ENCODE measurements at places on chromosomes 16 and 17.

GRCh38 chr17:35923609-35924114 is 6.9 kb downstream of the RDM1 start:
- no peak for DNase-seq

- no peak for DNase-seq
Measured at GRCh38 chr16:17511340-17511739, 40.6 kb upstream of the XYLT1 start.

- no peak for DNase-seq
Measured at GRCh38 chr16:389352-389751, 7.6 kb upstream of the PGAP6 start.

DNA sequence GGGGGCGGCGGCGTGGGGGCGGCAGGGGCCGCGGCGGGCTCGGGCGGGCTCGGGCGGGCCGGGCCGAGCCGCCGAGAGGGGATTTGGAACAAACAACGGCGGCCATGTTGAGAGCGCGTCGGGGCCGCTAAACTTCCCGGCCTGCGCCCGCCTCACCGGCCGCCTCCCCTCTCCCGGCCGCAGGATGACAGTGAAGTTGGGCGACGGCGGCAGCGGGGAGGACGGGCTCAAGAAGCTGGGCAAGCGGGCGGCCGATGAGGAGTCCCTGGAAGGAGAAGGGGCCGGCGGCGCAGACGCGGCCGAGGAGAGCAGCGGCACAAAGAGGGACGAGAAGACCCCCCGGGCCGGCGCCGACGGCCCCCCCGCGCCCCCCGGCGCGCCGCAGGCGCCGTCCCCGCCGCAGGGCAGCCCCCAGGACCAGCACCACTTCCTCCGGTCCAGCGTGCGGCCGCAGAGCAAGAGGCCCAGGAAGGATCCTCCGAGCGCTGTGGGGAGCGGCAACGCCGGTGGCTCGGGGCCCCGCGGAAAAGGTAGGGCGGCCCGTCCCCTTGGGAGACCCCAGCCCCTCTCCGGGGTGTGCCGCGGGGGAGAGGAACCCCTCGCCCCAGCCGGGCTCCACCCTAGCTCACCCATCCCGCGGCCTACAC is 2.4 kb downstream of the CRAMP1 start:
- DNase-seq, result peak; percentile 12

DNA sequence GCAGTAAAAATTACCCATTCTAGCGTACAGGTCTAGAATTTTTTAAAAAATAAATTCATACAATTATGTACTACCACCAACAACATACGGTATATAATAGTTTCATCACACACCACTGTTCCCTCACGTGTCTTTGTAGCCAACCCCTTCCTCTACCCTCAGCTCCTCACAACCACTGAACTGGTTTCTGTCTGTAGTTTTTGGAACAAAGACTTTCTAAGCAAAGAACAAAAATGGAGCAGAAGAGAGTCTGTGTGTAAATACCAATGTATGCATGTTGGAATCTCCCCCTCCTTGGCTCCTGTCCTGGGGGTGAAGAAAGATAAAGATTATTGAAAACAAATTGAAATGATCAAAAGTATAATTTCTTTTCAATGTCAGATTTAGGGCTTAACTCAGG is 31.9 kb upstream of the CCR7 start:
- DNase-seq, result no peak

DNA sequence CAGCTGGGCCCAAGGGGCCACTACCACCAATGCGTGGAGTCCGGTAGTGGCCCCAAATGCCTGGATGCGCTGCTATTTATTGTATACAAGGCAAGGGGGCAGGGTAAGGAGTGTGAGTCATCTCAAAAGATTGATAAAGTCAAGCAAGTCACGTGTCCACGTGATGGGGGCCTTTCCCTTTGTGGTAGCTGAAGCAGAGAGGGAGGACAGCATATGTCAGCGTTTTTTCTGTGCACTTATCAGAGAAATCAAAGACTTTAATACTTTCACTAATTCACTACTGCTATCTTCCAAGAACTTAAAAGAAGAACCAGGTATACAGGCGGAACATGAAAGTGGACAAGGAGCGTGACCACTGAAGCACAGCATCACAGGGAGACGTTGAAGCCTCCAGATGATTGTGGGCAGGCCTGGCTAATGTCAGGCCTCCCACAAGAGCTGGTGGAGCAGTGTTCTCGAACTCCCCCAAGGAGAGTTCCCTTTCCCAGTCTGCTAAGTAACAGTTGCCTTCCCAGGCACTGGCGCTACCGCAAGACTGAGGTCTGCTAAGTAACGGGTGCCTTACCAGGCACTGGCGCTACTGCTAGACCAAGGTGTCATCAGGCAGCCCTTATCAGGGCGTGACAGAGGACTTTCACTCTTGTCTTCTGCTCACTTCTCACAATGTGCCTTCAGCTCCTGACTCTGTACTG is 10.8 kb upstream of the ASB16 start:
- peak; percentile 38 for DNase-seq

DNA sequence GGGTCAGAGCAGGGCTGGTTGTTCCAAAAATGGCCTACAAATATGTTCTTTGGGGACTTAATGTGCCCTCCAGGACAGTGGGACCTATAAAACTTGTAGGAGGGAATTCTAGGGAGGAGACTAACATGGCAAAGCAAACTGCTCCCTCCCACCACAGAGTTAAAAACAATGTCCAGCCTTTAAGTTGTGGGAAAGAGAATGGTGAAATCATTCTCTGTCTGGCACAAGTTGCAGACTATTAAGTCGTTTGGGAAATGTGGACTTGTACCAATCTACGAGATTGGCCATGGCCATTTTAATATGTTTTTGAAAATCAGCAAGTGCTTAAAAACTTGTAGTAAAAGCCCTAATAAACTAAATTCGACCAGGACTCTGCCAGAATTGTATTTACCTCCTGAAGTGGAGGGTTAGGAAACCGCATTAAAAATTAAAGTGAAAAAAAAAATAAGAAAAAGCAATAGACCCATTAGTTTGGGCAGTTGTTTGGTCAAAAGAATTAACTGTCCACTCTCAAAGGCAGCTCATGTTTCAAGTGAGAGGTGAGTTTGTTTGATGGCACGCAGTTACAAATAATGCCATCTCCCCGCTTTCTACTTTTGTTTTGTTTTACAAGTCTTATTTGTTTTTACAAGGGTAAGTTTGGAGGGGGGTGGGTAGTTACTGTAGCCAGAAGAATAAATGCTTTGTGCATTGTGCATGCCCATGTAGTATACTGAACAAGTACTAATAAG is 32.4 kb downstream of the ANKFN1 start:
- DNase-seq, result no peak

DNA sequence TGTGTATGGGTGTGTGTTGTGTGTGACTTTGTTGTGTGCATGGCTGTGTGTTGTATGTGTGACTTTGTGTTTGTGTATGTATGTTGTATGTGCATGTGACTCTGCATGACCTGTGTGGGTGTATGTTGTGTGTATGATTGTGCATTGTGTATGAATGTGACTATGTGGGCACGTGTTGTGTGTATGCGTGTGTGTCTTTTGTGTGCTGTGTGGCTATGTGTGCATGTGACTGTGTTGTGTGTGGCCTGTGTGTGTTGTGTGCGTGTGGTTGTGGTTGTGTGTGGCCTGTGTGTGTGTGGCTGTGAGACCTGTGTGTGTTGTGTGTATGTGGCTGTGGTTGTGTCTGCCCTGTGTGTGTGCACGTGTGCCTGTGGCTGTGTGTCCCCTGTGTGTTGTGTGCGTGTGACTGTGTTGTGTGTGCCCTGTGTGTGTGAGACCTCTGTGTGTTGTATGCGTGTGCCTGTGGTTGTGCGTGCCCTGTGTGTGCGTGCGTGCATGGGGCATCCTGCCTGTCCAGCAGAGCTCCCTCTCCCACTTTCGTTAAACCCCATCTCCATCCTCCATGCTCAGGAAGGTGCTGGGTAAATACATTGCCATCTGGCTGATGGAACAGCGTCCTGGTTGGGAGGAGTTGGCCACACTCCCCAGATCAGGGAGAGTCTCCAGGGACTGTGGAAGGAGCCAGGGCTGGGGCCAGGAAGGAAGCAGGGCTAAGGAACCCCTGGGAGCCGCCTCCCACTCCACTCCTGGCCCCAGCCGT is 90.1 kb upstream of the GSE1 start:
- DNase-seq, result no peak

- DNase-seq, result no peak
Measured at GRCh38 chr16:75226550-75227360, 8.0 kb downstream of the CTRB1 start.

DNA sequence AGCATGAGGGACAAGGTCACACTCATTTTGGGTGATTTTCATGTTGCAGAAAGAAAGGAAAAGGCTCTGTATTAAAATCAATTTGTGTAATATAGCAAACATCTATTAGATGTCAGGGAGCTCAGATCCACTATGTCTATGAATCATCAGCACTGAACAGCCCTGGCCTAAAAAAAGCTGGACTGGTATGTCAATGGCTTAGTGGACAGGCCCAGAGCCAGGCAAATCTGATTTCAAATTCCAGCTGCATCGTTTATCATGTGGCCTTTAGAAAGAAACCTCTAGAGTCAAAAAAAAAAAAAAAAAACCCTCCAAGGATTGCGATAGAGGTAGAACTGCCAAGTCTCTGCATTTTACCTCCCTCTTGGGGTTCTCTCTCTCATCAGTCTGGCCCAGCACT is 5.4 kb downstream of the GAS7 start:
- no peak for DNase-seq

DNA sequence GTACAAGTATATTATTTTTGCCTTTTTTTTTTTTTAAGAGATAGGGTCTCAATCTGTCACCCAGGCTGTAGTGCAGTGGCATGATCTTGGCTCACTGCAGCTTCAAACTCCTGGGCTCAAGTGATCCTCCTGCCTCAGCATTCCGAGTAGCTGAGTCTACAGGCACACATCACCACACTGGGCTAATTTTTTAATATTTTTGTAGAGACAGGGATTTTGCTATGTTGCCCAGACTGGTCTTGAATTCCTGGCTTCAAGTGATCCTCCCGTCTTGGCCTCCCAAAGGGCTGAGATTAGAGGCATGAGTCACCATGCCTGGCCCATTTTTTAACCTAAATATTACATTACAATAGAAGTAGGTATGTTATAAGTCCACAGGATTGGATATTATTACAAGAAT is 3.2 kb downstream of the TERB1 start:
- no peak for DNase-seq

DNA sequence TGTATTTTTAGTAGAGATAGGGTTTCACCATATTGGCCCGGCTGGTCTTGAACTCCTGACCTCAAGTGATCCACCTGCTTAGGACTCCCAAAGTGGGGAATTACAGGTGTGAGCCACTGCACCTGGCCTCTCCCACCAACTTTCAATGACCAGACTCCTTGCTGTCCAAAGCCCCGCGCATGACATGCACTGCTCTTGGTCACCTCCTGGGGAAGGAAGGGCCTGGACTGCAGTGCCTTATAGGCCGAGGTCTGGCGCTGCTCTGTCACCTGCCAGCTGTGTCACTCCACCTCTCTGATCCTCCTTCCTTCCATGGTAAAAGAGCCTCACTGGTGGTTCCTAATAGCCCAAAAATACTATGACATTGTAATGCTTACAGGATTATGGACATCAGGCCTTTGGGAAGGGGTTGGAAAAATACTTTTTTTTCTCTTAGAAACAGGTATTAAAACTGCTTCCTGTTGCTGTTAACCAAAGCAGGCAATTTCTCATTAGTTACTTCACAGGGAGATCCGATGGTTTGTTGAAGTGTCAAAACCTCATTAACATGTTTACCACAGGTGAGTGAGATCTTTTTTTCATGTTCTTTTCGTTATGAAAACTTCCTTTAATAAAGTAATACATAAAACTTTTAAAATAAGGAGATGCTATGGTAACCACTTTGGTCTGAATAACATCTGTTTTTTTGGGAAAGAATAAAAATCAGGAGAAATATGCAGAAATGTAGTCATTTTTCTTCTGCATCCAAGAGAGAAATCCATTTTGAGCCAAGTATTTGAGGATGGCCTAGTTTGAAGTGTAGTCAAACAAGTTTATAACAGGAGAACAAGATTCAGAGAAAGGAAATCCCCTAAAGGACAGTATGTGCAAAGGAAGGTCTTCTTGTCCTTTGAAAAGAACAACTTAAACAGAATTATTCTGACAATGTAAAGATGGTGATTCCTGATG is 35.5 kb downstream of the GRB7 start:
- DNase-seq, result no peak

DNA sequence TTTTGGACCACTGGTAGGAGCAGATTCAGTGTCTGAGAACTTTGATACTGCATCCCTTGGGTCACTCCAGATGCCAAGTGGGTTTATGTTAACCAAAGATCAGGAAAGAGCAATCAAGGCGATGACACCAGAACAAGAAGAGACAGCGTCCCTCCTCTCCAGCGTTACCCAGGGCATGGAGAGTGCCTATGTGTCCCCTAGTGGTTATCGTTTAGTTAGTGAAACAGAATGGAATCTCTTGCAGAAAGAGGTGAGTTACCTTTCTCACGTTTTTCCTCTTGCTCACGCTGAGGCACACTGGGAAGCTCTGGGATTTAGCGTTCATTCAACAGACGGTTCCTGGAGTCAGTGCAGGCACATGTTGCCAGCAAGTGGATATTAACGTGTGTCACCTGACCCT is 58.0 kb downstream of the NUP88 start:
- DNase-seq, result no peak

DNA sequence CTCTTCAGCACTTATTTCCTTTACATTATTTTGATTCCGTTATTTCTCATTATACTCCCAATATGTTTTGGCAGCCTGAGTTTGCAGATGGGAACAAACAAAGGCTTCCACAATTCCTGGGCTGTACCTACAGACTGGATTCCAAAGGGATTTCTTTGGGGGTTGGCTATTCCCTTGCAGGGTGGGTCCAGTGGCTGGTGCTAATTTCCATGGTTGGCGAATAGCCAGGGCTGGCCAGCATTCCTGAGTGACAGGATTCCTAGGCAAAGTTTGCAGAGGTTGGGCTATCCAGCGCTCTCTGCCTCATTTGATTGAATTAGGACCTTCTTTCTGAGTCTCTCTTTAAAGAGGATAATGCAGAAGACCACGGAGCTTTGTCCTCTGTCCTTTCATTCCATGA is 207.4 kb downstream of the MAF start:
- no peak for DNase-seq

GRCh38 chr16:71295950-71296349 is 6.7 kb upstream of the CMTR2 start:
- DNase-seq, result no peak

DNA sequence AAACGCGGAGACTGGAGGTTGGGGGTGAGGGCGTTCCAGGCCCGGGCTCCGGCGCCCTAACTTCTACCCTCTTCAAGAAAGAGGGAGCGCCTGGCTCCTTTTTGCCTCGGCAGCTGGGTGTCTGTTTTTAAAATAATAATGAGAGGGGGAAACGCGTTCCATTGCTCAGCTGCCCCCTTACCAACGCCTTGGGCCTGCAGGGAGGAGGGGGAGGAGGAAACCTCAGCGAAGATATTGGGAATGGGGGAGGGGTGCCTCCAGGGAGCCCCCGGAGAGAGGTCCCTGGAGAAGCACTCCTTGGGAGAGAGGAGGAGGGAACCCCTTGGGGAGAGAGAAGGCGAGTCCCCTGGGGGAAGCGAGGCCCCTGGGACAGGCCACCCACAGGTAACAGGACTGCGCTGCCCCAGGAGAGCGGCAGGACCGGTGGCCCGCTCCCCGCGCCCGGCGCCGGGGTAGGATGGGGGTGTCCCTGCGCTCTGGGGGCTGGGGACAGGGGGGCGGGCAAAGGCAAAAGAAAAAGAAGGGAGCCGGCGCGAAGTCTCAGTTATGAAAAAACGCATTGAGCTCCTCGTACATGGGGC is 2.7 kb downstream of the NEUROD2 start:
- DNase-seq, result no peak
